ENCODE measurements at places on chromosomes 6 and 20. TPM values are rescaled to one million over a fixed set of nuclear protein-coding genes. Genes with fewer than 3 reads are reported as not detected.

GRCh38 chr6:20827798-20828197 lies 293.5 kb downstream of the CDKAL1 start:
- no peaks in the 10 kb centered on the region for H3K36me3 ChIP-seq
- no peaks in the 10 kb centered on the region for H3K27me3 ChIP-seq
- no peak for DNase-seq
- H3K4me3 ChIP-seq: no peak overlapping the region
- no peak overlapping the region for H3K27ac ChIP-seq

DNA sequence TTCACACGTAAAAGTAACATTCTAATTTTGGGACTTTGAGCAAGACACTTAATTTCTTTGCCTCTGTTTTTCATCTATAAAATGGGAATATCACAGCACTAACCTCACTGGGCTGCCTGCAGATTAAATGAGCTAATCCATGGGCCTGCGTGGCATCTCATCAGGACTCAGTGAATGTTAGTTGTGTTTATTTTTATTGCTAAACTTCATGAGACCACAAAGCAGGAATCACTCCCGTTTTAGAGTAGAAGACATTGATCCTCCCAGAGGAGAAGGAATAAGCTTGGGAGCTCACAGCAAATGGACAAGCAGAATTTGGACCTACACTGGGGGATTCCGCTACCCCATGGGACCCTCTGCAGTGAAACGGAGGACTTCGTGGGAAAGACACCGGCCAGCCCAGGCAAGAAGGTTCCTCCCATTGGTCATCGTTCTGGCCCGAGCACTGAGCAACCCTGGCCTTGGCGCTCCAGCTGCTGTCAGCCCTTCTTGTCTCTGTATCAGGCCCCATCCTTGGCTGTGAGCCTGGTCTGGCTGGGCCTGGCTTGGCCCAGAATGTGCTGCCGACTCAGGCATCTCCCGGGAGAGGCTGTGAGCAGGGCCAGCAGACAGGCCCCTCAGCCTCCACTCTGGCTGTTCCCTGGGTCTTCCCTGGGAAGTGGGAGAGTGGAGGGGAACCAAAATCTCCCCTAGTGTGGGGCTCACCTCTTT lies 79.8 kb downstream of the NFATC2 start:
- DNase-seq: peak; percentile 36
- H3K27ac ChIP-seq: no peak overlapping the region
- H3K36me3 ChIP-seq: no peaks in the 10 kb centered on the region

GRCh38 chr20:54078296-54078984 lies 8.0 kb upstream of the BCAS1 start:
- no peak overlapping the region for H3K4me3 ChIP-seq
- no peak for DNase-seq
- H3K27ac ChIP-seq: no peak overlapping the region
- H3K27me3 ChIP-seq: no peaks in the 10 kb centered on the region

DNA sequence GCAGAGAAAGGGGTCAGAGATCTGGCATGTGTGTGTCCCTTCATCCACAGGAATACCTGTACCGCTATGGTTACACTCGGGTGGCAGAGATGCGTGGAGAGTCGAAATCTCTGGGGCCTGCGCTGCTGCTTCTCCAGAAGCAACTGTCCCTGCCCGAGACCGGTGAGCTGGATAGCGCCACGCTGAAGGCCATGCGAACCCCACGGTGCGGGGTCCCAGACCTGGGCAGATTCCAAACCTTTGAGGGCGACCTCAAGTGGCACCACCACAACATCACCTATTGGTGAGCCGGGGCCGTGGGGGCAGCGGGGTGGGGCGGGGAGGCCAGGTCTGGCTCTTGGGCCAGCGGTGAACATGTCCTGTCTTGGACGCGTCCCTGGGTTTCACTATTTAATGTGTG lies 1.1 kb downstream of the MMP9 start:
- no peak overlapping the region for H3K4me3 ChIP-seq
- no peak for DNase-seq
- no peaks in the 10 kb centered on the region for H3K4me1 ChIP-seq
- H3K27ac ChIP-seq: no peak overlapping the region
- H3K36me3 ChIP-seq: no peaks in the 10 kb centered on the region

DNA sequence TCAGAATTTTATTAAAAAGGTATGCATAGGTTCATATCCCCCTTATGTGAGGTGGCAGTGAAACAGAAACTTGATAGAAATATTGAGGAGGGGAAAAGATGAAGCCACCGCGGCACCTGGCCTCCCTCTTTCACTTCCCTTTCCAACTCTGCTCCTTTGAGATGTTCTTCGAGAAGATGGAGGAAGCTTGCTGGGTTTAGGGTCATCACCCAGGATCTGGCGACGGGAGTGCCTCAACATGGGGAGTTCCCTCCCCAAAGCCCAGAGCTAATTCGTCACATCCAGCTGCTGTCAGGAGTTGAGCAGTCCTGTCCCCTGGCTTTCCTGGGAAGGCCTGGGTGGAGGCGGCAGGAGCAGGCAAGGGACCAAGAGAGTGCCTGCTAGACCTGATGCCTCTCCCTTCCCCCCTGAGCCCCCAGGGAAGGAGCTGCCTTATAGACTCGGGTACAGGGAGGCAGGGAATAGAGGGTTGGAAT lies 29.1 kb downstream of the RREB1 start:
- no peaks in the 10 kb centered on the region for H3K27me3 ChIP-seq
- H3K36me3 ChIP-seq: no peaks in the 10 kb centered on the region
- H3K4me3 ChIP-seq: no peak overlapping the region
- no peak for DNase-seq

DNA sequence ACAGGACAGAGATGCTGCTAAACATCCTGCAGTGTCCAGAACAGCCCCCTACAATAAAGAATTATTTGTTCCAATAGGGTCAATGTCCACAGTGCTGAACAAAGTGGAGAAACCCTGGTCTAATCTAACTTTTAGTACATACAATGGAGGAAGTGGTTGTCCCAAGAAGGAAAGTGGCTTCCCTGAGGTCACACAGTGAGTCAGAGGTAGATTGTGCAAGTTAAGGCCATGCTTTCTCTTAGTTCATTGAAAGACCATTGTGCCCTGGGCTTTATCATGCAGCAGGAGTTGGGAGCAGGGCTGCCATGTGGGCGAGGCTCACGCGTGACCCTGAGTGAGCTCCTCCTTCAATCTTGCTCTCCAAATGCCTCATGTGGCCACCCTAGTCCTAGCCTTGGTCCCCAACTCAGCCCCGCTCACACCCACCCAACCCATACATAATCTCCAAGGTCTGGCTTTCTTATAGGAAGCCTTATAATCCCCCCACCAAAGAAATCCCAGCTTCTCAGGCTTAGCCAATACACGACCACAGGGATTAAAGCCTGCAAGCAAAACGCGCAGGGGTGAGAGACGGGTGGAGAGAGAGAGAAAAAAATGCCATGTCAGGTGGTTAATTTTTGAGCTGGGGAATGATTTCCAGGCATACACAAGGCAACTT lies 19.9 kb downstream of the SLC13A3 start:
- H3K27ac ChIP-seq: no peak overlapping the region
- no peak for DNase-seq
- no peak overlapping the region for H3K4me3 ChIP-seq
- H3K36me3 ChIP-seq: no peaks in the 10 kb centered on the region
- no peaks in the 10 kb centered on the region for H3K27me3 ChIP-seq

The CST5 gene
- not detected for total RNA-seq

The AKAP12 gene
- total RNA-seq: 10.4 TPM

- no peak overlapping the region for H3K27ac ChIP-seq
- H3K4me1 ChIP-seq: peaks cover 7% of the 10 kb centered on the region
- no peak overlapping the region for H3K4me3 ChIP-seq
- DNase-seq: no peak
- no peaks in the 10 kb centered on the region for H3K27me3 ChIP-seq
Measured at GRCh38 chr6:139364302-139364981, 10.0 kb downstream of the CITED2 start.

DNA sequence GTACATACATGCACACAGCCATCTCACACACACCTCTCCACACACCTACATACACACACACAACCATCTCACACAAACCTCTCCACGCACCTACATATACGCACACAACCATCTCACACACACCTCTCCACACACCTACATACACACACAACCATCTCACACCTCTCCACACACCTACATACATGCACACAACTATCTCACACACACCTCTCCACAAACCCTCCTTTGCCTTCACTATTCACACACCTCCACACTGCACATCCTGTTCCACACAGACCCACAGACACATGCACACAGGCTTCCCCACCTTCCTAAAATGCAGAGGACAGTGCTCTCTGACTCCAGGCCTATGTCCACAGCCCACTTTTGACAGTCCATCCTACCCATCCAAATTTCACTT lies 16.3 kb upstream of the NINL start:
- H3K27me3 ChIP-seq: no peaks in the 10 kb centered on the region
- DNase-seq: no peak
- no peak overlapping the region for H3K27ac ChIP-seq

The CD40 gene
- total RNA-seq: 9.5 TPM

GRCh38 chr6:135655055-135655454 lies 157.5 kb upstream of the AHI1 start:
- H3K4me1 ChIP-seq: no peaks in the 10 kb centered on the region
- H3K4me3 ChIP-seq: no peak overlapping the region
- no peaks in the 10 kb centered on the region for H3K27me3 ChIP-seq
- no peak overlapping the region for H3K27ac ChIP-seq
- H3K36me3 ChIP-seq: no peaks in the 10 kb centered on the region

The PPP1R3G gene
- total RNA-seq: 0.04 TPM

The SALL4 gene
- total RNA-seq: 1.1 TPM

- no peak for DNase-seq
- no peaks in the 10 kb centered on the region for H3K36me3 ChIP-seq
- no peak overlapping the region for H3K4me3 ChIP-seq
- no peaks in the 10 kb centered on the region for H3K27me3 ChIP-seq
Measured at GRCh38 chr6:124854338-124854922, 107.8 kb upstream of the RNF217 start.

DNA sequence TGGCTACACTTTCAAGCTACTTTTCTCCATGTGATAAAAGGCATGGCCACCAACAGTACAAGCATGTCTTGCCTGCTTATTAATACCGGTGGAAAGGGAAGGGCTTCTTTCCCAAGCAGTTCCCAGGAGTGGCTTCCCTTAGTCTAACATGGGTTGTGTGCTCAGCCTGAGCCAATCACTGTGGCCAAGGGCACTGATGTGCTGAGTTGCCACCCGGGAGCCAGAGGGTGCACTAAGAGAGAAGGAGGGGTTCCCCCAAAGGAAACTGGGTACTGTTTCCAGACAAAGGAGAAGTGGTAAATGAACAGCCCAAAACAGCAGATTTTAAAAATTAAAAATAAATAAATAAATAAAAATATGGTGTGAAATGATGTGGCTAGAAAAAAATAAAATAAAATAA lies 68.5 kb downstream of the BANF2 start:
- H3K4me1 ChIP-seq: peaks cover 8% of the 10 kb centered on the region
- no peak overlapping the region for H3K27ac ChIP-seq
- no peaks in the 10 kb centered on the region for H3K36me3 ChIP-seq
- H3K27me3 ChIP-seq: no peaks in the 10 kb centered on the region
- H3K4me3 ChIP-seq: no peak overlapping the region

GRCh38 chr6:150312395-150312794 lies 56.4 kb upstream of the IYD start:
- no peaks in the 10 kb centered on the region for H3K27me3 ChIP-seq
- no peak overlapping the region for H3K27ac ChIP-seq
- H3K36me3 ChIP-seq: no peaks in the 10 kb centered on the region
- no peak for DNase-seq
- H3K4me3 ChIP-seq: no peak overlapping the region
- H3K4me1 ChIP-seq: no peaks in the 10 kb centered on the region

GRCh38 chr6:50520326-50521266 lies 192.7 kb upstream of the TFAP2D start:
- H3K4me1 ChIP-seq: no peaks in the 10 kb centered on the region
- no peaks in the 10 kb centered on the region for H3K36me3 ChIP-seq
- no peaks in the 10 kb centered on the region for H3K27me3 ChIP-seq
- no peak for DNase-seq
- no peak overlapping the region for H3K4me3 ChIP-seq
- no peak overlapping the region for H3K27ac ChIP-seq

DNA sequence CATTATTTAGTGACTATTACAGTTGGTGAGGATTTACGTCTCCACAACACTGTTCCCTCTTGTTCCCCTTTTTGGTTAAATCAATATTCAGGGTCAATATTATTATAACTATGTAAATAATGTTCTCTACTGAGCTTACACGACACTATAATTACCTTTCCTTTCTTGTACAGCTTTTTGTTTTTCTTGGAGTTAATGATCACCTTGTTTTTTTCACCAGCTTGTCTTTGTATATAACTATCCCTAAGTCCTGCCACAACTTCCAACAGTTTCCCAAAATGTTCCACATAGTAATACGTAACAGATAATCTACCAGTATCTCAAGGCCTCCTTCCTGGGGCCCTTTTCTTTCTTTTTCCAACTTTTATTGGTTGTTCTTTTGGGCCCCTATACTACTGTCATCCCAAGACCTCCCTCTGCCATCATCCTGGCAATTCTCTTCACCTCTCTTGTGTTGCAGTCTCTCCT lies 142.0 kb upstream of the SOX4 start:
- H3K27me3 ChIP-seq: no peaks in the 10 kb centered on the region
- no peak overlapping the region for H3K4me3 ChIP-seq
- no peaks in the 10 kb centered on the region for H3K36me3 ChIP-seq
- H3K4me1 ChIP-seq: no peaks in the 10 kb centered on the region

The DEF6 gene
- total RNA-seq: 13.7 TPM

The PTCRA gene
- total RNA-seq: not detected

The C6orf15 gene
- total RNA-seq: not detected

The SLC13A3 gene
- total RNA-seq: 5.1 TPM

The PLN gene
- 0.28 TPM for total RNA-seq

DNA sequence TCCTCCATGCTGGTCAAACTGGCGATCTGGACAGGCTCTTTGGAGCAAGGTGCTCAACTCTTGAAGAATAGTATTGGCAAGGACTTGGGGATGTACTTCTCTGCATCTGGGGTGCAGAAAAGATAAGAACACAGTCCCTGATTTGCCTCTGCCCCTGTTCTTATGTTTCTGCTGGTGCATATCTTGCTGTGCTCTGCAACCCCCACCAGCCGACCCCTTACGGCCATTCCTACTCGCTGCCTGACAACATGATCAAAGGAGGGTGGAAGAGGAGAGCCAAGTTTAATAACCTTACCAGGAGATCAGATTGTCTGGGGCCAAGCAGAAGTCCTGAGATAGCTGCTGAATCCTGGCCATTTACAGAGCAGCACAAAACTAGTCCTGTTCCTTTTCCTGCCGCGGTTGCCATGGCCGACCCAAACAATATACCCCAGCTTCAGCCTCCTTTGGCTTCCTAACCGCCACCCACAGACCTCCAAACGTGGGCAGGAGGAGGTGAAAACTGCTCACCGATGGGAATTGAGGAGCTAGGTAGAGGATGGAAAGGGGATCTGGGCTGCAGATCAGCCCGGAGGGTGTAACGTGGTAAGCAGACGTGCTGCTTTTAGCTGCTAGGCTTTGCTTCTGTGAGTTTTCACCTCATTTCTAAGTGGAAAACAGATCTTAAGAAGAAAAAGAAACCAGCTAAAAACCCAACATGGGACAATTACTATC lies 60.9 kb downstream of the ATXN1 start:
- H3K4me3 ChIP-seq: no peak overlapping the region
- H3K27ac ChIP-seq: no peak overlapping the region
- DNase-seq: no peak
- H3K36me3 ChIP-seq: no peaks in the 10 kb centered on the region
- no peaks in the 10 kb centered on the region for H3K27me3 ChIP-seq

- no peak overlapping the region for H3K4me3 ChIP-seq
- no peak for DNase-seq
- no peaks in the 10 kb centered on the region for H3K4me1 ChIP-seq
- no peak overlapping the region for H3K27ac ChIP-seq
- no peaks in the 10 kb centered on the region for H3K36me3 ChIP-seq
- no peaks in the 10 kb centered on the region for H3K27me3 ChIP-seq
Measured at GRCh38 chr6:98295515-98296175, 538.7 kb upstream of the POU3F2 start.

Measured in pancreas (tissue), 10 donors.